ENCODE measurements at places on chromosomes 3 and 15. TPM values are rescaled to one million over a fixed set of nuclear protein-coding genes. Genes with fewer than 3 reads are reported as not detected.

DNA sequence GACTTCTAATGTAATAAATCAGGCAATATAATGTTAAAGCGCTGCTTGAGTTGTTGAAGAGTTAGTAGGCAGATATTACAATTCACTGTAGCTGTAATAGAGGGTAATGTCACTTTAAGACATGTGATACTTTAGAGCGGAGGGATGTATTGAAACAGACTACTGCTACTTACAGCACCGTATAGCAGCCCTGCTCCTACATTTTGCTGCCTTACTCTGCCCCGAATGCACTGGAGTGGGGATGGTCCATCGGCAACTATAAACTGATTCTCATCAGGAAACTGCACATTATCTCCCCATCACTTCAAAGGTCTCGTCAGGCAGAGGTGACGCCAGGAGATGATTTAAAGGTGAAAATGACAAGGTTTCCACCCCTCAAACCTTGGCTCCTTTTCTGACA, 349.7 kb upstream of the SUCLG2 start:
- no peak for DNase-seq

Gene TERC
- polyA plus RNA-seq, result 1.1 TPM

DNA sequence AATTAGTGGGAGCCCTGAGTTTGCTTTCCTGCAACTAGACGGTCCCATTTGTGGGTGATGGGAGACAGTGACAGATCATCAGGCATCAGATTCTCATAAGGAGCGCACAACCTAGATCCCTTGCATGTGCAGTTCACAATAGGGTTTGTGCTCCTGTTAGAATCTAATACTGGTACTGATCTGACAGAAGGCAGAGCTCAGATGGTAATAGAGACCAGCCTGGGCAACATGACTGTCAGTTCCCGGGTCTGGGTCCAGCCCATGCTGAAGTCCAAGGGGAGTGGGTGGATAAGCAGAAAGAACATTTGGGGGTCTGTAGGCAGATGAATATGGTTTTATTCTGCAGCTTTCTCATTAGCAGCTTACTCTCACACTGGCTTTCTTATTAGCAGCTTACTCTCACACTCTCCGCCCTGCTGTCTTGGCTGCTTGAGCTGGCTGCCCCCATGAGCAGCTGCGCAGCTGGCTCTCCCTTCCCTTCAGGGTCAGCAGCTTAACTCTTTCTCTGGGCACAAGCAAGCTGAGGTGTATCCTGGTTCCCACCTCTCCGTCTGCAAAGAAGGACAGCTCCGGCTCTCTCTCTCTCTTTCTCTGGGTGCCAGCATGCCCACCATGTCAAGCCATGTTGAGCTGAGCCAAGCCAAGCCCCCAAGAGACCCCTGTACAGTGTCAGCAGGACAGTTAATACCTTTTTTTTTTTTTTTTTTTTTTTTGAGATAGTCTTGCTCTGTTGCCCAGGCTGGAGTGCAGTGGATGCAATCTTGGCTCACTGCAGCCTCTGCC, 46.5 kb downstream of the KLHDC8B start:
- DNase-seq, result no peak

DNA sequence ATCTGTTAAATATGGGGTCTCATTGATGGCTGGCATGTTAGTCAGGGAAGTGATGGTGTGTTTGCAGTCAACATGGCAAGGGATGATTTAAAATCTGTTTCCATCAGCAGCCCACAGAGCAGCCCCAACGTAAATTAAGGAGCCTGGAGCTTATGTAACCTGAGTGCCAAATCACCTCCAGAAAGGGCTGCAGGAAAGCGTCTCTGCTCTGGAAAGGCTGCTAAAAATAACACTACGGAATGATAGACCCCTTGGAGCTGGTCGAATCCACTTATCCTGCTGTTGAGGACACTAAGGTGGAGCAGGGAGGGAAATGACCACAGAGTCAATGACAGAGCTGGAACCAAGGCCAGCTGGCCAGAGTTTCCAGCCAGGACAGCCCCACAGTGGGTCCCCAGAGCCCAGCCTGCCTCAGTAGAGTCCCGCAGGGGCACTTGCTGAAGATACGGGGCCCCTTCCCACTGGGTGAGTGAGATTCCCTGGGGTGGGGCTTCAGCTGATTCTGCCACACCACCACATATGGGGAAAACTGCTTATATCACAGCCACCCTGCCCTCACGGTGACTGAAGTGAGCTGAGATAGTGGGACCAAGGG, 63.5 kb downstream of the EPHB1 start:
- DNase-seq, result no peak

DNA sequence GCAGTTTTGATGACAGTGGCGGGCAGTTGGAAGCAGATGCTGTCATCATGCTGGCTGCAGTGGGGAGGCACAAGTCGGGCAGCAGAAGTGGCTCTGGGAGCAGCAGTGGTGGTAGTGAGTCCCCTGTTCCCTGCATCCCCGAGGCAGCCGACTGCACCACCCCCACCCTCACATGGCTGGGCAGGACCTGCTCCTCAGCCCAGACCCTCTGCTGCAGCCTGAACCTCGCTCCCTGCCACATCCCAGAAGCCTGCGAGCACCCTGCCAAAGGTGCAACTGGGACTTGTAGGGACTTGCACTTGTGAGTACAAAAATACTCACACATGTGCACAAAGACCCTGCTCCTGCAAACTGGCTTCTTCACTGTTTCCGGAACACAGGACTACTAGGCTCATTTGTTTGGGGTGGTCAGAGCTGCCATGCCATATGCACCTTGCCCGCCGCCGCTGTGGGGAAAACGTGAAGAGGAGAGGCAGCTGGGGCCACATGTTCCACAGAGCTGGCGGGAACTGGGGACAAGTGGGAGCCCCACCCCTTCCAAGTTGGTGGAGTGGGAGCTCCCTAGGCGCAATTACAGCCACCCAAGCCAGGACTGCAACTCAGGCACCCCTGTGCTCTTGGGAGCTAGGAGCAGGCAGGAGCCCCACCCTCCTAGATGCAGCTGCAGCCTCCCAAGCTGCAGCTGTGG, 2.2 kb downstream of the JMJD7 start:
- no peak for DNase-seq

DNA sequence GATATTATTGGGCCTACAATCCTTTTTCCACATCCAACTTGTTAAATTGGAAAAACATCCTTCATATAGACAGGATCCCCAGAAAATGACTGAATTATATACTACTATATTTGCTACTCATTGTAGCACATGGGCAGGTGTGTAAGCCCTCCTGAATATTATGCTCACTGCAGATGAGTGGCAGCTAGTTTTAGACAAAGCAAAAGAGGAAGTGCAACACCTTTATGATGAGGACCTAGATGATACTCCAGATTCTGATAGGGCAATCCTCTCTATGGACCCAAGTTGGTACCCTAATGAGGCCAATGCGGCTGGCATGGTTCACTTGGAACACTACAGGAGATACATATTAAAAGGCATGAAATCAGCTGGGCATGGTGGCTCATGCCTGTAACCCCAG, 119.1 kb upstream of the PLCL2 start:
- DNase-seq, result no peak

- DNase-seq, result no peak
Observed at GRCh38 chr3:100033903-100034471, 80.3 kb downstream of the FILIP1L start.

DNA sequence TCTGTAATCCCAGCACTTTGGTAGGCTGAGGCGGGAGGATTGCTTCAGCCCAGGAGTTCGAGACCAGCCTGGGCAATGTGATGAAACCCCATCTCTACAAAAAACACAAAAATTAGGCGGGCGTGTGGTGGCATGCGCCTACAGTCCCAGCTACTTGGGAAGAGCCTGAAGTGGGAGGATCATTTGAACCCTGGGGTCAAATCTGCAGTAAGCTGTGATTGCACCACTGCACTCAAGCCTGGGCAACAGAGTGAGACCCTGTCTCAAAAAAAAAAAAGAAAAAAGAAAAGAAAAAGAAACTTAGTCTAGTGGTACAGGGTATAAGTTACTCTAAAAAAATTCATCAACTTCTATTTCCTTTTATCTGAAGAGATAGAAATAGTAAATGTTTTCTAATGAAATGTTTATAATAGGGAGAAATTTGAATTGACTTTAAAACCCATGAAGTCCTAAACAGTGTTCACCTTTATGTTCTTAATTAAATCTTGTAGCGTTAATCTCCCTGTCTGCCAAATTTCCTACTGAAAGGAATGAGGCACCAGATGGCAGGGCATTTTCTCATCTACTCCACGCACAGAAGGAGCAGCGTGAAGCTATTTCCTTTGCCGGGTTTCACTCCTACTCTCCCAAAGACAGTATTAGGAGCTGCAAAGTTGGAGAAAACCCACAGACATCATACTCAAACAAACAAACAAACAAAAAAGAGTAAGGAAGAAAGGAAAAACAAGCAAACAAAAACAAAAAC, 1.9 kb downstream of the PCLAF start:
- no peak for DNase-seq

Gene ADGRG7
- polyA plus RNA-seq, result not detected

DNA sequence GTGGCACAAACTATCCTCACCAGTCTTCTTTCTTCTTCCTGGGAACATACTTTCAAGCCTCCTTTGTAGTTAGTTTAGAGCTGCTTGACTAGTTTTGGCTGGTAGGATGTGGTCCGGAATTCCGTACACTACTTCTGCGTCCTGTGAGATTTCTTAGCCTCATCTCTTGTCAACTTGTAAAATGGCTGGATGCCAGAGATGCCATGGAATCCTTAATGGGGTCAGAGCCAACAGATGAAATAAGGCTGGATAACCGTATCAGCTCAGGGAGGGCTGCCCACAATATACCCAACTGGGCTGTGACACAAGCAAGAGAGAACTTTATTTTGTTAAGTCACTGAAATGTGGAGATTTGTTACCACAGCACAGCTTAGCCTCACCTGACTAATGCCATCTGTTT, 466.9 kb upstream of the MDFIC2 start:
- no peak for DNase-seq

GRCh38 chr15:65991721-65992483, 122.6 kb downstream of the RAB11A start:
- DNase-seq, result no peak

DNA sequence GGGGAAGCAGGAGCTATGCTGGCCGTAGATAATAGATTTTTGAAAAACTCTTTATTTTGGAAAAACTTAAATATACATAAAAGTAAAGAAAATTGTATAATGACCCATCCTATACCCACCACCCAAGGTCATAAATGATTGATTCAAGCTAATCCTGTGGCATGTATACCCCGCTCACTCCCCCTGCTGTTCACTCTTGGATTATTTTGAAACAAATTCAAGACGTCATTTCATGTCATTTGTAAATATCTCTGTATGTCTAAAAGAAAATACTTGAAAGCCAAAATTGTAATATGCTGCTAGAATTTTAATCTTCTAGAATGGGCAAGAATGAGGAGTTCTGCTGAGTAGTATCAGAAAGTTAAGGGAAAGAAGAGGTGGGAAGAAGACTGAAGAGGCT, 241.7 kb downstream of the FEZF2 start:
- DNase-seq, result no peak

Gene HDGFL3
- 3.4 TPM for polyA plus RNA-seq

Gene KCTD6
- polyA plus RNA-seq, result 10.3 TPM

DNA sequence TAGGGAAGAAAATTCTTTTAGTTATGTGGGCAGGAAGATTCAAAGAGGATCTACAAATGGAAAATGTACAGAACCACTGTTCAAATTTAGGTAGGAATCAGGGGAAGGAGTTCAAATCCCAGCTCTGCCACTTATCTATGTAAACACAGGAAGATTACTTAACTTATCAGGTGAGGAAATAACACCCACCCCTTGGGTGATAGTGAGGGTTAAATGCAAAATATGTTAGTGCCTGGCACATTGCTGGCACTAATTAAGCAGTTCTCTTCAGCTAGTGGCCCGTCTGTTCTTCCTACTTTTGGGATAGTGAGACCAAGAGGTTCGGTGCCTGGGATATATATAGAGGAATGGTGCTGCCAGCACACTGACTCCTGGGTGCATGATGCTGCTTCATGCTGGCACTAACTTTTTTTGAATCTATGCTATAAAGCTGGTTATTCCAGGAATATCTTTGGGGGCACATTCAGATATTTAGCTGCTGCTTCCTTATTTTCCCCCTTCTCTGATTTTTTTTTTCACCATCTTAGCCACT, 83.8 kb downstream of the XRN1 start:
- no peak for DNase-seq

- DNase-seq, result no peak
Observed at GRCh38 chr3:46918634-46919033, 41.1 kb downstream of the PTH1R start.

- no peak for DNase-seq
Observed at GRCh38 chr3:61956236-61956635, 394.9 kb downstream of the PTPRG start.

Data from naive thymus-derived CD4-positive, alpha-beta T cell (primary cell).